ENCODE measurements at places on chromosomes 1 and 21. TPM values are rescaled to one million over a fixed set of nuclear protein-coding genes. Genes with fewer than 3 reads are reported as not detected.

GRCh38 chr1:221405146-221405545, 336.7 kb downstream of the DUSP10 start:
- DNase-seq = peak; percentile 50

Gene MYOG
- total RNA-seq = not detected

Gene MYBPH
- not detected for total RNA-seq

DNA sequence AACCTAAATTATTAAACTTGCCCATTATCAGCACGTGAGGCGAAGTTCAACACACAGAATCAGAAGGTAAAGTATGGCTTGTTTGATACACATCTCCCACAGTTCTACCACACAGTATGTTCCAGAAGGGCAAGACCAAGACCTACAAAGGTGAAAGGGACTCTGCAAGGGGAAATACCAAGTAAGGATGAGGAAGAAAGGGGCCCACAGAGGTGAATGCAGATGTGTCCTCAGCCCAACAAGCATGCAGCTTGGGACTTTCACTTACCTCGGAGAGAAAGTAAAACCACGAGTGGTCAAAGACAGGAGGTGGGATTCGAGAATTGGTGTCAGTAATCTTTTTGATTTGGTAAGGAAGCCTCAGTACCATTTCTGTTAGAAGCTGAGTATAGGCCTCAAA, 85.8 kb downstream of the UBR4 start:
- no peak for DNase-seq

Gene SAMSN1
- not detected for total RNA-seq

Gene ANGPTL7
- not detected for total RNA-seq

- no peak for DNase-seq
Observed at GRCh38 chr1:10379101-10379620, 19.7 kb upstream of the PGD start.

- peak; percentile 29 for DNase-seq
Observed at GRCh38 chr1:206738370-206739366, 31.9 kb upstream of the IL19 start.

- DNase-seq = no peak
Observed at GRCh38 chr1:216807696-216808095, 84.5 kb upstream of the ESRRG start.

- no peak for DNase-seq
Observed at GRCh38 chr1:55575571-55576279, 360.6 kb upstream of the USP24 start.

GRCh38 chr1:110235181-110235833, 25.2 kb downstream of the KCNC4 start:
- peak; percentile 18 for DNase-seq

Gene CSTB
- 7.1 TPM for total RNA-seq

DNA sequence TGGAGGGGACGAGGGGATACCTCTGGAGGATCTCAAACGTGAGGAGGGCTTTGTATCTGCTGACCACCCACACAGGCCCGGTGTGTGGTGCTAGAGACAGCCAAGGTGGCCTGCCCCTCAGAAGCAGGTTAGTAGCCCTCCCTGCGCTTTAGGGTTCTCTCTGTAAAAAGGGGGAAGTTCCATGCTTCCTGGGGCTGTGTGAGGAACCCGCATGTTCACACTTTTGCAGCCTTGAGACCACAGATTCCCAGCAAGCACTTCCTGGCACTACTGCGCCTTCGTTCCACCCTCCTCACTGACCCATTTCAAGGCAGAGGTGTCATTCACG, 7.9 kb upstream of the GUCA2B start:
- no peak for DNase-seq

Gene MROH9
- not detected for total RNA-seq

Gene TP73
- not detected for total RNA-seq

- DNase-seq = no peak
Observed at GRCh38 chr1:39088658-39089057, 62.5 kb downstream of the NDUFS5 start.

DNA sequence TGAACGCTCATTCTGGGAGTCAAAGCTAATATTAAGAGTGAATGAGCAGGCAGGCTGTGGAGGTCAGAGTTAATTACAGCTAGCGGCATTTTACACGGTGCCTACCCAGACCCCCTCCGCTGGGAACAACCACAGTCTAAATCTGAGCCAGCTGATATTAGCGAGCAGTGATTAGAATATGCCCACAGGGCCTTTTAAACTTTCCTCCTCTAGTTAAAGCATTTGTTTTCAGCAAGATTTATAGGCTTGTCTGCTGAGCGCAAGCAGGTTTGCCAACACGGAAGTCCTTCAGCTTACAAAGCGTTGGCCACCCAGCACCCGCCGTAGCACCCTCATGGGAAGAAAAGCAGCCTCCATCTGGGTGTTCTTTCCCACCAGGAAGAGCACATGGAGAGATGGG, 72.1 kb downstream of the LMX1A start:
- DNase-seq = no peak

DNA sequence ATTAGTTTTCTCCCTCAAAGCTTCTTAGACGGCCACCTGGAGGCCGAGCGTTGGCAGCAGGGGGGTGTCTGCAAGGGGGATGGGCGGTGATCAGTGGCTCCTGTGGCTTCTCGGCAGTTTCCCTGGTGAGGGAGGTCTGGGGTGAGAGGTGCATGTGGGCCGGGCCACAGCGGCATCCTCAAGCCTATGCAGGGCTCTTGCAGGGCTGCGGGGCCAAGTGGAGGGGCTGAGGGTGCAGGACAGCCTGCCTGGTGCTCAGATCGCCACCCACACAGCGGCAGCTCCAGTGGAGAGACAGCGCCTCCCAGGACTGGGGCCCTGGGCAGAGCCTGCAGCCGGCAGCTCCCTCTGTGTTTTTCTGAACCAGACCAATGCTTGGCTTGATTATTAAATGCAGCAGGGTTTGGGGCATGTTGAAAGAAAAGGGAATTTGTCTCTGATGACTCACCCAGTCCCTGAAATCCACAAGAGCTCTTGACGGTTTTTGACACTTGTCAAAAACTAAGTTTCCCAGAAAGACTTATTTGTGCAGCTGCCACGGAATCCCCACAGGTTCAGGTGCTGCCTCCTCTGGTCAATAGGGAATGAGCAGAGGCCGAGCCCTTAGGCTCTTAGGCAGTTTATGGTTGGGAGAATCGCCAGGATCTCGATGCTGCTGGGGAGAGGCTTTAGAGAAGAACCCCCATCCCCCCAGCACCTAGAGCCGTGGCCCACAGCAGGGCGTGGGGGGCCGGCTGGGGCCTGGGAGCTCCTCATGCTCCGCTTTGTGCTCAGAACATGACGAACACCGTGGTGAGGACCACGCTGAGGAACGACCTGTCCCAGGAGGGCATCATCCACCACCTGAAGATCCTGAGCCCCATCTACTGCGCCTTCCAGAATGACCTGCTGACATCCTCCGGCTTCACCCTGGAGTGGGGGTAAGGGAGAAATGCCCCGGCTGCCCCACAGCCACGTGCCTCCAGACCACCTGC, 54.7 kb downstream of the UMODL1 start:
- peak; percentile 43 for DNase-seq

Gene GUCA2A
- total RNA-seq = not detected

DNA sequence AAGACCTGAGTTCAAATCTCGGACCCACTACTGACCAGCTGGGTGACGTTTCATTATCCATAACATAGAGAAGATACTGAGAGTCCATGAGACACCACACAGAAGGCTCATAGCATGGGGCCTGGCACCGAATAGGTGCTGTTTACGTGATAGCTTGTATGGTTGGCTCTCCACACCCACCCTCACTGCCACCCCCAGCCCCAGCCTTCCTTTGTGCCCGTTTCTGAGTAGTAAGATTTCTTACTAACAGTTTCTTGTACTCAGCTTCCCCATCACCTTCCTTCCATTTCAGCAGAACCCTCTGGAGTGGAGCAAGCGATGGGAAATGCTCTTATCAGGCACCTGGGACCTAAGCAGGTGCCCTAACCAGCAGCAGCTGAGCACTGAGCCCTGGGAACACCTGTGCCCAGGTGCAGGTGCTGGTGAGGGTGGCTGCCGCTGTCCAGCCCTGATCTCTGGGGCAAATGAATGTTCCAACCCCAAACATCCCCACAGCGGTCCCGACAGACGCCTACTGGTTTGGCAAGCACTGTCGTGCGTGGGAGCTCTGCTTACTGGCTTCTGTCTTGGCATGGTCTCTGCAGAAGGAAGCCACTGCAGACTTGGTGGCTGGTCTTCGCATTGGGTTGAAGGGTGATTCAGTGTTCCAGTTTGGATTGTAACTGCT, 225.4 kb downstream of the CAMTA1 start:
- DNase-seq = no peak
